ENCODE measurements at places on chromosomes 3 and 15.

DNA sequence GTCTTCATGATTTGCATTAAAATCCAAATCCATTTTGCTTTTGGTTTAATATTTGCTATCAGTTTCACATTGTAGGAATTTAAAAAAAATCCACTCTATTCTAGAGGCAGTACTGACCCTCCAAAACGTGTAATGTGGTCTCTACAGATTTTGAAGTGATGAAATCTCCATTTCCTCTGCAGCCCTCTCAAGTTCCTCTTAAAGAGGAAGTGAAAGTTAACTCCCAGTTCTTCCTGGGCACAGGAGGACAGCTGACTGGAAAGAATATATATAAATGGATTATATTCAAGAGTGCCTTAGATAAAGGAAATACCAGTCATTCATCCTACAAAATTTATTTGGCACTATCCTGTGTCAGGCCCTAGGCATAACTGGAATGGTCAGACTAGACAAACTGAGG, 83.5 kb upstream of the PLCL2 start:
- DNase-seq = no peak

GRCh38 chr15:87645723-87646122, 610.8 kb downstream of the NTRK3 start:
- DNase-seq = no peak

GRCh38 chr15:41160639-41161315, 44.7 kb upstream of the INO80 start:
- DNase-seq = no peak

DNA sequence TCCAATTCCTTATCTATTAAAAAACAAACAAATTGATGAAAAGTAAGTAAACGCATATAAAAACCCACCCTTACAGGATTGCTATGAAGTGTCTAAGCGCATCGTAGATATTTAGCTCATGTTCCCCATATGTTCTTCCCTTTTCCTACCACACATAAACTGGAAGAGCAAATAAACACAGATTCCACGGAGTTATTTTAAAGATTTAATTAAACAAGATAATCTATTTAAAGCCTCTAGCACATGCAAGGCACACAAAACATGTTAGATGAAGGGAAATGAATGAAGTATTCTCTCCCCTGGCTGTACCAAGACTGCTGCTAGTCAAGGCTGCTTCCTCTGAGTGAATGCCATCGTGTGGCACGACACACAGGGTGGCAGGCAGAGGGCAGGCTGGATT, 78.4 kb upstream of the FGF12 start:
- DNase-seq = no peak

DNA sequence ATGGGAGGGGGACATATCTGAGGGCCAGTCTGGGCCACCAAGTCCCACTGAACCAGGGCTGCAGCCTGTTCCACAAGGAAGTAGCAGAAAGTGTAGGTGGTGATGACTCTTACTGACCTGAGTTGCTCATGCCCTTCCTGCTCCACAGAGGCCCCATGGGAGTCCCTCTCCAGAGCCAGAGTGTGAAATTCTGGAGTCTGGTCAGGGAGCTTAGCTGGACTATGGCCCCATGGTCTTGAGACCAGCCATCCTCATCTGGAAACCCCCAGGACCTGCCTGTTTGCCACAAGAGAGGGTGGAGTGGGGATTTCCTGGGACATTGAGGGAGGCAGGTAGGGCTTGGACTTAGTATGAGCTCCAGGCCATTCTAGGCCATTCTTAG, 3.0 kb downstream of the SPINT1 start:
- DNase-seq = no peak

GRCh38 chr15:68774521-68775235, 46.0 kb downstream of the ANP32A start:
- no peak for DNase-seq

DNA sequence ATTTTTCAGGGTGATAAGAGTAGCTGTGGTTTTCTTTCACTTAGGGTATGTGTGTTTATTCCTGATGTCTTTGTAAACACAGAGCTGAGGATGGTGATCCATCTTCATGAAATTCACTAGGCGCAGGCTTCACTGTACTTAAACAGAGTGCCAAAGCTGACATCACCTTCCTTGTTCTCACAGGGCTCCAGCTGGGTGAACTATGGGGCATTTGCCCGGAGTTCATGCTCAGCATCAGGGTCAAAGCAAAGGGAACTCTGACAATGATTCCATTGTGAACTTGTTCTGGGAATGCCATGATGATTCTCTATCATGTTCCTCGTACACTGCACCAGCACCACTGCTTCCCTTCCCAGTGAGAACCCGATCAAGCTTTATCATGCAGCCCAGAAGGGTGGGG, 184.8 kb upstream of the P2RY1 start:
- DNase-seq = no peak

DNA sequence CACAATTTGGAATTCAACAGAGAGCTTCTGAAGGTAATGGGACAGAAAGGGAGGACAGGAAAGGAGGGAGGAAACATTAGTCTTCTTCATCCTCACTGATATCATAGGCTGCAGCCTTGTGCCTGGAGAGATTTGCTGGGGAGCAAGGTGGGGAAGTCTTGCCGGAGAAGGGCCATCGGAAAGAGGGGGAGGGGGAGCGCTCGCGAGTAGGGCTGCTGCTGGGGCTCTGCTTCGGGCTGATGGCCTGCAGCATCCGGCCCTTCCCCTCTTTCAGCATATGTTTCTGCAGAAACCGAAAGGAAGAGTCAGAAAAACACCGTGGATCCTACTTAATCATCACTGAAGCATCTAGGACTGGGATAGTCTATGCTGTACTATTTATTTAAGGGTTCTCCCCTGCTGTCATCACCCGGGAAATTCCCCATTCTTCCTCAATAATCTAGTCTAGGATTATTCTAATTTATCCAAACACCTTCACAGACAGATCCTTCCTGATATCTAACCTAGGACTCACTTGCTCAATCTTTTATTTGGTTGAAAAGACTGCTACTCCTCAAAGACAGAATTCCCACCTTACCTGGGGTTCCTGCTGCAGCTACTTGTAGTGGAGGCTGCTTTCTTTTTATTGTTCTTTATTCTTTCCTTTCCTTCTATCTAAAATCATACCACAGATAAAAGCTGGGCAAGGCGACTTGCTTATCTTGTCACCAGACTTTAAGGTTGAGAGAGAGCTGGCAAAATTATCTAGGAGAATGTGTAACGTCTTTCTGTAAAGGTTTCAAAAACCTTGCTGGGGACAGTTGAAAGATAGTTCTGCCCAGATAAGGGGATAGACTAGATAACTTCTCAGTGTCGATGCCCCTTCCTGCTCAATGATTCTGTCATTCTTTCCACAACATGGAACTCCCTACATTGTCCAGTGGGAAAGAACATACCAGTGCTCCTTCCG, 22.6 kb downstream of the SLC51A start:
- DNase-seq = no peak

GRCh38 chr15:41048852-41049251, 67.2 kb downstream of the INO80 start:
- no peak for DNase-seq

GRCh38 chr3:31996195-31996594, 14.6 kb downstream of the ZNF860 start:
- no peak for DNase-seq

- no peak for DNase-seq
Observed at GRCh38 chr3:8608791-8609467, 35.7 kb downstream of the SSUH2 start.

- DNase-seq = no peak
Observed at GRCh38 chr3:126464997-126465396, 10.7 kb downstream of the ZXDC start.

DNA sequence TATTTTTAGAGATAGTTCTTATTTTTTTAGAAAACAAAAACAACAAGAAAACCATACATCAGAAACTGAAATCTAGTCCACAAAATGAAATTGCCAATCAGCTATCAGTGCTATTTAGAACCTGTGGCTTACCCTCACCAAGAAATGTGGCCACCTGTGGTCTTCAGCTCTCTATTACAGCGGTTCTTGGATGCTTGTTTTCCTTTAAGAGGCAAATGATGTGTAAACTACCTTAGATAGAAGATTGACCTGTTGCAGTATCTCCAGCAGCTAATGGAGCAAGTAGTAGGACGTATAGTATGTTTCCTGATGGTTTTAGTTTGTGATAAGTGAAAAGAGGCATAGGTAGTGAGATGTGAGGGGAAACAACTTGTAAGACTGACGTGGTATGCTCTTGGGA, 21.2 kb downstream of the TFG start:
- no peak for DNase-seq

DNA sequence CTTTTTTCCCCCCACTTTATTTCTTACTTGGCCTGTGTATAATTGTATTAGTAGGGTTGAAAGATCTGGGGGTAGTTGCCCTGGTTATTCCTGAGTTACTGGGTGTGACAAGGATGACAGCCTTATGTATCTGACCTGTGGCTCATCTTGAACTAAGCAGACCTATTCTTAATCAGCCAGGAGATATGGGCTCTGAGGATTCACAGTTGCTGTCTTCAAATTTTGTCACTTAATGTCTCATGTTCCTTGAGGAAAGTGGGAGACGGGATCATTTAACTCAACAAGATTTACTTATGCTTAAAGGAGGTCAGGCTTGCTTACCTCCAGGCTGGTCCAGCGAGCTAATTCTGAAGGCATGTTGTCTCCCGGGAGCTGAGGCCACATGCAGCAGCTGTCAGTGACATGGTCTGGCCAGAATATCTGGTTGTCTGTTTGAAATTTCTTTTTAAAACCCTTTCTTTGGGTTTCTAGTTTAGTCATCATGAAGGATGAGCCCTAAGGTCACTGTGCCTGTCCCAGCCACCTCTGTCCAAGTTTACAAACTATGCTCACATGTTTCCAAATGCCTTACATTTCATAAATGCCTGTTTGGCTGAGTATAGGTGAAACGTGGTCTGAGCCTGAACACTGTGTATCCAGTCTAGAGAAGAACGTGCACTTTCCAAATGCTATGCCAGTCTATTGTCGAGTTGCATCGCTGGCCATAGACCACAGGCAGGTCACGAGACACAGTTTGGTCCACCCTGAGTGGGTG, 26.8 kb downstream of the LRTM1 start:
- DNase-seq = no peak

- no peak for DNase-seq
Observed at GRCh38 chr3:8539419-8539818, 37.8 kb downstream of the LMCD1 start.

GRCh38 chr3:185024966-185025365, 127.9 kb downstream of the C3orf70 start:
- no peak for DNase-seq

GRCh38 chr3:148187296-148187695, 510.4 kb upstream of the AGTR1 start:
- DNase-seq = no peak

DNA sequence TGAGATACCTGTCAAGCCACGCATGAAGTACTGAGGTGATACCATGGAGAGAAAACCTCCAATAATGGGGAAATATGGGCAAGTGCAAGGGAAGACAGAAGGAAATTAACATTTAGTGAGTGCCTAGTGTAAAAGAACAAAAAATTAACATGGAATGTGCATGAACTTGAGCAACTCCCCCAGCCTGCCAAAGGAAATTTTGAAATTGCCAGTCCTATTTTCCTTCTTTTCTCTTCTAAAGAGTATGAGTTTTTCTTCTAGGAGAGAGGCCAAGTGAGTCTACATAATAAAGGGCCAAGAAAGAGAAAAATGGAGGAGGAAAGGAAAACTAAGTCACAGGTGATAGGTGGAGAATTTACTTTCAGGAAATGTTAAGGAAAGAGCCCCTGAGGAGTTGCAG, 602.4 kb upstream of the MDFIC2 start:
- DNase-seq = no peak

- DNase-seq = no peak
Observed at GRCh38 chr15:80489030-80489594, 84.9 kb downstream of the ARNT2 start.

GRCh38 chr3:14508966-14509795, 31.0 kb downstream of the GRIP2 start:
- no peak for DNase-seq

GRCh38 chr3:151926956-151927355, 53.5 kb downstream of the SUCNR1 start:
- no peak for DNase-seq

GRCh38 chr3:58063022-58063815, 55.0 kb downstream of the FLNB start:
- no peak for DNase-seq

- DNase-seq = no peak
Observed at GRCh38 chr3:184227481-184227935, 1.9 kb upstream of the VWA5B2 start.

DNA sequence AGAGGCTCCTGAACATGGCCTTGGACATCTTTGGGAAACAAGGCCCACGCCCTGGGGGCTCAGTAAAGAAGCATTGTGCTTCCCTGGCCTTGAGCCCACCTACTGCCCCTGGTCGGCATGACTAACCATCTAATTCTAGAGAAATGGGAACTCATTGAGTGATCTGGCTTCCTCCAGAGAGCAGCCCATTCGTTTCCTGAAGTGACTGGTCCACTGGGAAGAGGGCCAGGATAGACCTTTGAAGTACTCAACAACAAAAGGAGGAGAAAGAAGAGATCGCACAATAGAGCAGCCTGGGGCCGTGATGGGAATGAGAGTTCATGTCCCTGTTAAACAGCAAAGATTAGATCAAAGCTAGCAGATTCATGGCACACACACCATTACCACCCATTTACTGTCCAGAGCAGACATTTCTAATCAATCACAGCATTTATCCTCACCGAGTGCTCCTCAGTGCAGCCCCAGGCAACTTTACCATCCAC, 514.4 kb upstream of the PROK2 start:
- DNase-seq = no peak

DNA sequence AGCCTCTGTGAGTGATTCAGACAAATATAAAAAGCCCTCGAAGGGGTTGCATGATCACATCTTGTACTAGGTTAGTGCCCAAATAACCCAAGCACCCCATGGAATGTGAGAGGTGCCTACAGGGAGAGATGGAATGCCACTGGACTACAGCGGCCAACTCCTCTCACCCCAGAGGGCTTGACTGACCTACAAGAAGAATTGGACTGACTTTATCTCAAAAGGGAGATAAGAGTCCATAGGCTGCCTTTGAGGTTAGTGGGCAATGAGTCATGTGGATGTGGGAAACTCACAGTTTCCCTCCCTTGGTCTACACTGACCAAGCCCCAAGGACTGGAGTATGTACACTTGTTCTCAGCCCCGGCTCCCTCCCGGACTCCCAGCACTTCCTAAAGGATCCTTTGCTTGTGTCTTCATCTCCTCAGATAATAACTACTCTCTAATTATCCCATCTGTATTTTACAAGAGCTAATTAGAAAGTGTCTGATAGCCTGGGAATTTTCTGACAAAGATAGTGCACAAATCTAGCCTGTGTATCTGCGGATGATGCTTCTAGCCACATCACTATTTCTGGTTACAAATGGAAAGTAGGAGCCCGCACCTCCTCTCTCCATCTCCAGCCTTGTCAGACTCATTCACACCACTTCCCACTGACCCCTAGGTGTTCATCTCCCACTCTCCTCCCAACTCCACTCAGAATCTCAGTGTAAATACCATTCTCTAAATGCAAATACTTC, 547.8 kb upstream of the TBL1XR1 start:
- peak; percentile 87 for DNase-seq

DNA sequence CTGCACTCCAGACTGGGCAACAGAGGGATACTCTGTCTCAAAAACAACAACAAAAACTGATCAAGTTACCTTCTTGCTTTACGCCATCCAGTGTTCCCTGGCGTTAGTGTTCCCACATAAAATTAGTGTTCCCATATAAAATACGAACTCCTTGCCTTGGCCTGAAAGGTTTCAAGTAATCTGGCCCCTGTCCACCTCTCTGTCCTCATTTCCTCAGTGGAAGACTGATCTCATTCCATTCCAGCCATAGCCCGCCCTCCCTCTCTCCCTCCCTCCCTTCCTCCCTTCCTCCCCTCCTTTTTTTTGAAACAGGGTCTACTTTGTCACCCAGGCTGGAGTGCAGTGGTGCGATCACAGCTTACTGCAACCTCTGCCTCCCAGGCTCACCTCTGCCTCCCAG, 2.8 kb upstream of the CAND2 start:
- no peak for DNase-seq

GRCh38 chr15:82810890-82811426, 1.5 kb downstream of the WHAMM start:
- no peak for DNase-seq

Measured in HS-27A (cell line).